Esophagus squamous epithelium (tissue), 5 donors: ENCODE measurements at places on chromosomes 3 and 15. TPM values are rescaled to one million over a fixed set of nuclear protein-coding genes. Genes with fewer than 3 reads are reported as not detected.

The SLC28A1 gene
- not detected for total RNA-seq

The CPB1 gene
- total RNA-seq: not detected

The KLF15 gene
- total RNA-seq: 1.9 TPM

The ARPIN gene
- 11.0 TPM for total RNA-seq

The BCHE gene
- total RNA-seq: 0.27 TPM

The C3orf20 gene
- not detected for total RNA-seq

DNA sequence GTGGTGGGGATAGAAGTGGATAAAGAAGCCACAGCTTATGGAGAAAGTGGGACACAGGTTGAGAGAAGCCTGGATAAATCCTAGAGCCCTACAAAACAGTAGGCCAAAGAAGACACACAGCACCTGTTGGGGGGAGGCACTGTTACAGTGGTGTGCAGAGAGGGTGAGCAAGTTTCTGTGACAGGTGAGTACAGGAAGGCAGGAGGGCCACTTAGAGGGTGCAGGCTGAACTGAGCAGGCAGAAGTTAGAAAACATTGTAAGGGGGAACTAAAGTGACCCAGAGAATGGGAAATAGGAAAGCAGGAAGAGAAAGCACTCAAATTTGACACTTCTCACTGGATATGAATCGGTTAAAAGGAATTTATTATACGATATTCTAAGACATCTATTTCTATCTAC lies 146.1 kb upstream of the TMCO5A start:
- no peak for DNase-seq

DNA sequence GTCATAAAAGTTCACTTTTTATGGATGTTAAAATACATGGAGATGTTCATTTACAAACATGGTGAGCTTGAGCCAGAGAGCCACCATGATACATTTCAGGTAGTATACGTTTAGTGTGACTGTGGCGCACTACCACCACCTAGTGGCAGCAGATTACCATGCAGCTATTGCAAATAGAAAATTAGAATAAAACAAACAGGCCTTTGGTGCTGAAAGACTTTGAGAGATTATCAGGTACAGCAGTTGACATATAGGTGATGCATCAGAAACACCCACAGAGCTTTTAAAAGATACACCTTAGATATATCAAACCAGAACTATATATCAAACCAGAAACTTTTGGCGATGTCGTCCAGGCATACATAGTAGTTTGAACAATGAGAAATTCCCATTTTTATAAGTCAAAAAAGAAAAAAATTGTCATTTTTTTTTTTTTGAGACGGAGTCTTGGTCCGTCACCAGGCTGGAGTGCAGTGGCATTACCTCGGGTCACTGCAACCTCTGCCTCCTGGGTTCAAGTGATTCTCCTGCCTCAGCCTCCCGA lies 42.0 kb upstream of the ICE2 start:
- DNase-seq: no peak

DNA sequence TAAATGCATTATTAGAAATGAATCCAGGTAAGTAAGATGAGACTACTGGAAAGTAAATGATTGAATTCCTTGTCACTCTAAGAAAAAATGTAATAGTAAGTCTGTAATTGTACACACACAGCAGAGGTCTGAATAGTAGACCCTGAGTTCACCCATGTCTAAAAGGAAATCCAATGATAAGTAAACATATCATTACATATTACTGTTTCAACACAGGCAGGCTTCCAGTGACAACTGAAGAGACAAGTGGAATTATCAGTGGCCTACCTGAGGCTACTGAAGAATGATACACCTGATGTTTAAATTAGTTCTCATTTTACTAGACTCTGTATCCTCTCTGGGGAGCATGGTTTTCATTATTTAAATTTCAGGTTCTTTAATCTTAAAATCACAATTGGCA lies 6.2 kb upstream of the CCNL1 start:
- DNase-seq: no peak

DNA sequence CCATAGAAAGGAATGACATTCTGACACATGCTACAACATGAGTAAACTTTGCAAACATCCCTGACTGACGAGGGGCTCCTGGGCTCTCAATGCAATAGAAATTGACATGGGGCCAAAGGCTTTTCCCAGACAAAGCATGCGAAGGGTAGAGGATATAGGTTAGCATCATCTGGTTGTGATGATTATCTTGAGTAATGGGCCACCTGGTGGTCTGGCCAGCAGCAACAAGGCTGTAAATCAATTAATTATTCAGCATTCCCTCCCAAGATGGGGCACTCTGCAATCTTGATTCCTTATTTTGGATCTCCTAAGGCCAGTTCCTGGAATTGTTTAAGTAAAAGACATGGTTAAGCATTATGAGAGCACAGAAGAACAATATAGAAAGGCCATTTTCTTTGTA lies 99.2 kb downstream of the AGBL1 start:
- DNase-seq: no peak

DNA sequence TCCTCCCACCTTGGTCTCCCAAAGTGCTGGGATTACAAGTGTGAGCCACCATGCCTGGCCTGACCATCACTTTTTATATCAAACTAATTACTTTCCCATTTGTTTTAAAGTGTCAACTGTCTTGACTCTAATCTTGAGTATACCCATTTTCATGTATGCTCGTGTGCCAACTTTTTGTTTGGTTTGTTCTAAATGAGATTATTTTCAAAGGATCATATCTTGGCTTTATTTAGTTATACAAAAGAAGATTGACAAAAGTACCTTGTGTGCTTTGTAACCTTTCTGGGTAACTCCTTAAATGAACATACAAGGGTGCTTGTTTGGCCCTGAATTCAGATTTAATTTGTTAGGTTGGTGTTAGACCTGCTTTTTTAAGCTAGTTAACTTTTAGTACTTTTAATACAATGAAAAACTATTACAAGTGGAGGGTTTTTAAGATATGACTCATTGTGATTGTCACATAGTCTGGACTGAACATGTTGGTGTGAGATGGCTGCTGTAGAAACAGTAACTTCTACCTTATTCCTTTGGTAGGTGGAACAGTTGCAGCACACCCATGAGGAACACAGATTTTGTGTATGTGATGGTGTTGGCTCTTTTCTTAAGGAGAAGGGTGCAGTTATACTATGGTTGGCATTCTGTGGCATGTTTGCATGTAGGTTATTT lies 10.7 kb downstream of the KIF23 start:
- DNase-seq: no peak

DNA sequence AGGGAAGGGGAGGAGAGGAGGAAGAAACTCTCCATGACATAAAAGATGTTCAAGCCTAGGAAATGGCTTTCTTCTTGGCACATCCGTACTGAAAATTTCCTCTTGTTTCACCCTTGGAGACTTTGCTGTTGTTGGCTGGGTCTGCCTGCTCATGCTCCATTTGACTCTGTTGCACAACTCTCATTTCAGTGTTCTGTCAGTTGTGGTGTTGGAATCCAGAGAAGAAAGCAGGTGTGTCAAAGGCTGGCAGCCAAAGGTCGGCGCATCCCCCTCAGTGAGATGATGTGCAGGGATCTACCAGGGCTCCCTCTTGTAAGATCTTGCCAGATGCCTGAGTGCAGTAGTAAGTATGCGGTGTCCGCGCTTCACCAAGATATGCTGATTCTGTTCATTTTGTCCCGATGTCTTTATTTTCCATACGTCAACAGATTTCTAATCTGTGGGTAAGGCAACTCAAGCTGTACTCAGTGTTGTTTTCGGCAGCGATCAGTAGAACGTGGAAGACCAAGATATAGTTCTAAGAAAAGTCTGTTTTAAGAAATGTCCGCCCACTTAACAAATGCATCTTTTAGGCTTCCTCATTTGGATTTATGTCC lies 265.2 kb upstream of the GOLGA6L4 start:
- DNase-seq: no peak

GRCh38 chr3:126703512-126704493 lies at the start of gene CHCHD6:
Gene CHCHD6, plus strand, starts transcription at chr3:126704240. Its CDS starts 73 bp downstream, at chr3:126704313.
- peak; percentile 74 for DNase-seq

DNA sequence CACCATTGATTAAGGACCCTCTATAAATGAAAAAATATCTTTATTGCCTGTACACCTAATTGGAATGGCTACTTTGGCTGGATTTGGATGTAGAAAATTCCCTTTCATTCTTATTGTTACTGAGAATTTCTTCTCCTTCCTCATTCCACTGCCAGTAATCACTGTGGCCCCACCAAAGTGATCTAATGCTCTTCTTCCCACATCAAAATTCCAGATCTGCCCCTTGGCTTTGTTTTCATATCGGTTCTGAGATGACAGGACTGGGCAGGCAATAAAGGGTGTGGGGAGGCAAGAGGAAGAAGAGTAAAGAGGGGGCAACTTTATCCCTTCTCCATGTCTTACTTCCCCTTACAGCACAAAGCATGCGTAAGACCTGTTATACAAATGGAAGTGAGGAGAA lies 2.1 kb downstream of the ANKUB1 start:
- DNase-seq: no peak

DNA sequence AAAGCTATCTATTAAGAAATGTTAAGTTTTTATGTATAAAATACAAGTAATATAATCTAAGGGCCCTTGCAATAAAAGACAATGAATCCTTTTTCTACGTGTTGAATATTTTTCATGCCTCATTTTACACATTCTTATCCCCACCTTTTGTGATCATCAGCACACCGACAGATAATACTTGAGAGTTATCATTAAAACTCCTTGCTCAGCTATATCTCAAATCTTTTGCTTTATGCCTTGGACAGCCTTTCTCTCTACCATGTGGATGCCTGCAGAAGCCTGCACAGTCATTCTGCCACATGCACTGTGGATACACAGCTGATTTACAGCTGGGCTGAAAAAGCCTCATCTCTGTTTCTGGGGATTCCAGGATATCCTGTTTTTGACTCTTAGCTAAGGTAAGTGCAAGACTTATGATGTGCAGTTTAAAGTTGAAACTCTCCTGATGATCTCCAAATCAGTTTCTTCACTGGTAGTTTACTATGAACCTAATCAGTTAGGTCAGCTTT lies 1565.1 kb downstream of the SI start:
- DNase-seq: no peak

- DNase-seq: no peak
Observed at GRCh38 chr3:132256989-132257388, 60.2 kb upstream of the ACP3 start.

- no peak for DNase-seq
Observed at GRCh38 chr3:150905339-150905738, at the start of gene MINDY4B. Gene MINDY4B, minus strand, starts transcription at chr3:150905439. Its CDS starts 0 bp downstream, at chr3:150905439.

DNA sequence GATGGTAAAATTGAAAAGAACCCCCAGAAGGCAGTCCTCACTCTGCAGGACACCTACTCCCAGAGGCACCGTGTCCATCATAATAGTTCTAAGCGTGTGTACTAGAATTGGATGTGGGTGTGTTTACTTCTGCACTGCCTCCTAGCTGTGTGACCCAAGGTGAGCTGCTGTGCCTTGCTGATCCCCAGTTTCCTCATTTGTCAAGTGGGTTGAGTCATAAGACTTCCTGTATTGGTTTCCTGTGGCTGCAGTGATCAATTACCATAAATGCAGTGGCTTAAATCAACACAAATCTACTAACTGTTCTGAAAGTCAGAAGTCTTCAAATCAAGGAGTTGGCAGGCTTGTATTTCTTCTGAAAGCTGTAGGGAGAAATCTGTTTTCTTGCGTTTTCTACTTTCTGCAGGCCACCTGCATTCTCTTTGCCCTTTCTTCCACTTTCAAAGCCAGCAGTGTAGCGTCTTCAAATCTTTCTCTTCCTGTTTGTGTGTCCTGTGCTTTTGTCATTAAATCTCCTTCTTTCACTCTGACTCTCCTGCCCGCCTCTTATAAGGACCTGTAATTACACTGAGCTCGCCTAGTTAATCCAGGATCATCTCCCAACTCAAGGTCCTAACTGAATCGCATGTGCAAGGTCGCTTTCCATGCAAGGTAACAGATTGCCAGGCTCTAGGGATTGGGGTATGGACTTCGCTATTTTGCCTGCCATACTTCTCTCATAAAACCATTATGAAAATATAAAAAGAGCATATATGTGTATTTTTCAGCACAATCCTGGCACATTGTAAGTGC lies 59.0 kb downstream of the RORA start:
- no peak for DNase-seq

DNA sequence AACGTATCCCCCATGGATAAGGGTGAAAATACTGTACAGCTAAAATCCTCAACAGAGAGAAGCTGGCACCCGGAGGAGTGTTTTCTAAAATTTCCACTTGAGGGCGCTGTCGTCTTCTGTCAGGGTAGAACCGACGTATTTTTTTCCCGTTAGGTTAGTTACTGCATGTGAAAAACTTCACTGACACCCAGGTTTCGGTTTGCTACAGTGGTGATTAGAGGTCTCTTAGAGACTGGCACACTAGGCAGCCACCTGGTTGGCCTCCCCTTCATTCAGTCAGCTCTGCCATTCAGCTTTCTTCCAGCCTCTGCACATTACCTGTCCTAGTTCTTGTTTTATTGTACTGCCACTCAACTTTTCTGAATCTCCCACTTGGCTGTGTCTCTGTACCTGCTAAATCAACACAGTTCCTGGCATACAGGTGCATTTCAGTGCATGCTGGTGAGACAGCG lies 18.4 kb downstream of the CCK start:
- DNase-seq: no peak
